SJSA1 (cell line): ENCODE measurements at places on chromosomes 5 and 9.

GRCh38 chr5:54081415-54081814 lies 229.0 kb downstream of the ARL15 start:
- no peak for DNase-seq

DNA sequence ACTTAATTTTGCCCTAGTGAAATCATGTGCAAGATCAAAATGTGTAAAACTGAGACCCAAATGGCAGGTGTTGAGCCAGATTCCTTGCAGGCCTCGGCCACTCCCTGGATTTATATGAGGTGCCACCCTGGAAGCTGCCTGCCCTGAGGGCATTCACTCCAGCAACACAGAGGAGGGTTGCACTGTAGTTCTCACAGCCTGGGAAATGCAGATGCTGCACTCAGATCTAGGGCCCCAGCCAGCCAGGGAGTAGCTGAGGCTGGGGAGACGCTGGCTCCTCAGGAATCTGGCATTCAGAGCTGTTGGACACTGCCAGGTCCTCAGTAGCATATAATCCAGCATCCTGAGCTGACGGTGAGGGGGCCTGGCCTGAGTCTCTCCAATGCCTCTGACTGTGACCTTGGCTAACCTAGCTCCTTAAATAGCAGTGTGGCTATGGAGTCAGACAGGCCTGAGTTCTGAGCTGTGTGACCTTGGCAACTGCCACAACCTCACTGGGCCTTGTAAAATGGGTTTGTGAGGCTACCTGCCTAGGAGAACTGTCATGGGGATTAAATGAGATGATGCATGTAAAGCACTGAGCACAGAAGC lies 8.7 kb downstream of the KCNMB1 start:
- DNase-seq: no peak

GRCh38 chr5:156379206-156379605 lies 52.2 kb downstream of the SGCD start:
- DNase-seq: no peak

- DNase-seq: no peak
These were observed 147.2 kb upstream of the PANK3 start for GRCh38 chr5:168726342-168726741.

DNA sequence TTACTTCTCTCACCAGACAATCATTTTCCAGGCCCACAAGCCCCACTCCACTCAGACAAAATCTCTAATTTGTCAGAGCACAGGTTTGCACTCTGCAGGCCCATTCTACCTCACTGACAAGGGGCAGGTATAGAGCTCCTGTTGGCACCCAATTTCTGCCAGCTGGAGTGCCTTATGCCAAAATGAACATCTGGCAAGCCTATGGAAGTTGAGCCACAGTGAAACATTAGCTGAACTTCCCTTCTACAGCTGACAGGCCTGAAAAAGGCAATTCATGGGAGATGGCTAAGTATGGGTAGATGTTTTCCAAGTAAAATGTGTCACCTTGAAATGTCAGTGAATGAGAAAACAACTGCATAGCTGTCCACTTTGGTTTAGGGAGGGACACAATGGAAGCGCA lies 87.0 kb downstream of the SPOCK1 start:
- DNase-seq: no peak

- DNase-seq: no peak
These were observed 16.8 kb upstream of the COL27A1 start for GRCh38 chr9:114138552-114138971.

- no peak for DNase-seq
These were observed 166.4 kb upstream of the OTULINL start for GRCh38 chr5:14415024-14415697.

DNA sequence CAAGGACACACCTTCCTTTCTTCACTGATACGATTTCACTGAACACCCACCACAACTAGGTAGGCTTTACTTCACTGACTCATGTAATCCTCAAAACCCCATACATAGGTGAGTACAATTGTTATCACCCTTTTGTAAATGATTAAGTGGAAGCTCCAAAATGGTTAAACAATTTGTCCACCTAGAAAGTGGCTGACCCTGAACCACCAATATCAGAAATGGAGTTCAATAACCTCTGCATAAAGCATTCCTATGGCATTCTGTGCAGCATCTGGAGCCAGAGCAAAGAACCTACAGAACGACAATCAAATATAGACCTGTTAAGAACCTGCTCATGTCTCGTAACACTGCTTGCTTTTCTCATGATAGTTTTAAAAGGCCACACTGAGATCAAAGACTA lies 50.7 kb upstream of the NR5A1 start:
- DNase-seq: no peak
